ENCODE measurements at places on chromosomes 12 and 14. TPM values are rescaled to one million over a fixed set of nuclear protein-coding genes. Genes with fewer than 3 reads are reported as not detected.

DNA sequence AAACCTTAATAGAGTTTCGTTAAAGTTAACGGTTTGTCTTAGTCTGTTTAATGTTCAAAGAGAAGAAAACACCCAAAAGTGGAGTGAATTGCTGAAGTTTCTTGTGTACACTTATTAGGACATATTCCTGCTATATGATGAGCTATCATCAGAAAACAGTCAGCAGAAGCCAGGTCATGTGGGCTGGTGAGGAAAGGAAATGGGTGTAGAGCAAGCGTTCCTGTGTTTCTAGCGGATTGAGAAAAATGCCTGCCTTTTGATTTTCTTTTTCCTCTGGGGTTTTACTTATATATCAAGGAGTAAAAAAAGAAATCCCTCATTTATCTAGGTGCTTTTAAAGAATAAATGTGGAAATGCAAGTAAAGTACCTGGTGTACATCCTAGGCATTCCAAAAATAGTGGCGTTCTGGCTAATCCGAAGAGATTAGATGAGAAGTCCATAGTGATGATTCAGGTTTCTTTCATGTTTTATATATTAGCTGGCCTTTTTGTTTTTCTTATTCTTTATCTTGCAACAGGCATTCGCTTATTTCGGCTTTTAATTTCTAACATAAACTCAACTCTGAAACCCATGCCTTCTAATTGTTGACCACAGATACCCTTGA lies 50.7 kb downstream of the FLRT2 start:
- no peak for DNase-seq

DNA sequence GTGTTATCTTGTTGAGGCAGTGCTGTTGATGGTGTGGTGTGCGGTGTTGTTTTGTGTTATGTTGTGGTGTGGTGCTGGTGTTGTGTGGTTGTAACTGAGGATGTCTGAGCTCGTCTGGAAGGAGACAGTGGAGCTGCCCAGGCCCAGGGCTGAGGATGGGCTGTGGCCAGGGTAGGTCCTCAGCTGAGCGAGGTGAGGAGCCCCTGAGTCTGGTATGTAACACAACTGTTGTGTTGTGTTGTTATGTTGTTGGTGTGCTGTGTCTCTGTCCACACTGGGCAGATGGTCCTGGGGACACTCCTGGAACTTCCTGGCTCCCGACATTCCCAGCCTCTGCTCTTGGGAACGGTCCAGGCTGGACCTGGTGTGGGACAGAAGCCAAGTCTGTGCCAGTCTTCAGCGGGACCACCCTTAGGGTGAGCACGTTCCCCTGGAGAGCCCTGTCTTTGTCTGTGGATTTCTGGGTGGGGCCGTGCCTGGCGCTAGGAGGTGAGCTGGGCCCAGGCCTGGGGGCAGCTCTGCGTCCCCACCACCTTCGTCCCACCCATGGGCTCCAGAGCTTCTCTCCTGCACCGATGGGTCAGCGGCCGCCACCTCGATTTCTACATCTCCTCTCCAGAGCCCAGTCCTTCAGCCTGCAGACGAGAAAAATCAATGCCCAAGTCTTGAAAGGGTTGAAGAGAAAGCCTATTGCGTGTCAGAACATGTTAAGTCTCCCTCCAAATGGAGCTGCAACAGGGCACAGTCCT lies 27.4 kb upstream of the SFSWAP start:
- no peak for DNase-seq

- DNase-seq, result no peak
These were observed 4.4 kb downstream of the SUSD6 start for GRCh38 chr14:69615496-69616407.

- DNase-seq, result no peak
These were observed 288.5 kb upstream of the RTL1 start for GRCh38 chr14:101191721-101192660.

- DNase-seq, result no peak
These were observed 19.7 kb upstream of the FAM222A start for GRCh38 chr12:109693653-109694600.

DNA sequence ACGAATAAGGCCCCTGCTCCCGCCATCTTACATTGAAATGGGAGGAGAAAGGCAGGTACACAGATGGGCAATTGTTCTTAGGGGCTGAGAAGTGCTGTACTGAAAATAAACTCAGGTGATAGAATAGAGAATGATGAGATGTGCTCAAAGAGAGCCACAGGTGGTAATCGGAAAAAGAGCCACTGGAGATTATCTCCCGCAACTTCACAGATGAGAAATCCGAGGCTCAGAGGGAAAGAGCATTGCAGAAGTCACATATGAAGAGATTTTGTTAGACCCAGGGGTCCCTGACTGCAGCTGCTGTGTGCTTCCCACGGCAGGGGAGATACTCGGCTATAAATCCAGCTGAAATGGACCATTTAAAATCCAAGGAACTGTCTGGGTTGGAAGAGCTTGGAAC lies 73.7 kb downstream of the PRIMA1 start:
- no peak for DNase-seq

DNA sequence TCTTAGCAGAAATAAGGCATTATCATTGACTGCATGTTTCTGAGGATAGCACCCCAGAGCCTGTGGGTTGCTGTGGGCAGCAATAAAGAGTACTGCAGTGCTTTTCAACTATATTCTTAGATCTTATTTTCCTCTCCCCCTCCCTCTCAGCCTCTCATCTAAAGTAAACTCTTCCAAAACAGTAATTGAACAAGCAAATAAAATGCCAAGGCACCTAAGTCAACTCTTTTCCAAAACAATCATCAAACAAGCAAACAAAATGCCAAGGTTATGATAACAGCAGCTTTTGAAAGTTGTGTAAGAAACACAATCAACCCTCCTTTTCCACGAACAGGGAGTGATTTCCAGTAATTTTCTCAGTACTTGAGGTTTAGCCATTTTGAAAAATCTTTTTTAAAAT lies 1542.6 kb downstream of the AACS start:
- DNase-seq, result no peak

The ISCA2 gene
- total RNA-seq, result 36.6 TPM

The OR4E2 gene
- total RNA-seq, result not detected

The CNTN1 gene
- 79.1 TPM for total RNA-seq

The NANOG gene
- not detected for total RNA-seq

The SPTSSA gene
- total RNA-seq, result 12.4 TPM

The CCDC177 gene
- total RNA-seq, result 0.05 TPM

The IRF2BPL gene
- 27.2 TPM for total RNA-seq
